ENCODE measurements at places on chromosomes 11 and 22. TPM values are rescaled to one million over a fixed set of nuclear protein-coding genes. Genes with fewer than 3 reads are reported as not detected.
A peak's percentile ranks its signal among the peaks of the same experiment; 100 is the strongest.

NEFH gene
- 8.4 TPM for total RNA-seq

GRCh38 chr22:25368271-25368670 is 148.8 kb downstream of the CRYBB2 start:
- peaks cover 3% of the 10 kb centered on the region for H3K36me3 ChIP-seq
- H3K27ac ChIP-seq, result no peak overlapping the region
- H3K4me1 ChIP-seq, result peaks cover 4% of the 10 kb centered on the region
- DNase-seq, result no peak

GRCh38 chr22:24244144-24244787 is 616 bp downstream of the GGT5 start:
- H3K4me3 ChIP-seq, result peak overlapping the region; percentile 20
- peak overlapping the region; percentile 85 for H3K27ac ChIP-seq
- no peak for DNase-seq
- H3K36me3 ChIP-seq, result peaks cover 1% of the 10 kb centered on the region

- H3K4me1 ChIP-seq, result no peaks in the 10 kb centered on the region
- no peaks in the 10 kb centered on the region for H3K36me3 ChIP-seq
- peaks cover 3% of the 10 kb centered on the region for H3K27me3 ChIP-seq
- H3K4me3 ChIP-seq, result no peak overlapping the region
- H3K27ac ChIP-seq, result no peak overlapping the region
Measured at GRCh38 chr11:31969359-31969702, 121.5 kb upstream of the RCN1 start.

- H3K27me3 ChIP-seq, result no peaks in the 10 kb centered on the region
- no peak for DNase-seq
- no peaks in the 10 kb centered on the region for H3K4me1 ChIP-seq
- H3K27ac ChIP-seq, result no peak overlapping the region
- no peaks in the 10 kb centered on the region for H3K36me3 ChIP-seq
- no peak overlapping the region for H3K4me3 ChIP-seq
Measured at GRCh38 chr11:92129811-92130210, 94.8 kb upstream of the FAT3 start.

All from activated T-helper 1 cell treated with anti-CD3 and anti-CD28 coated beads, Interleukin-12 subunit alpha, Interleukin-12 subunit beta, Interleukin-2, Interleukin-4 antibody, amounts not matched to agents 30 ng/mL and 10 ng/mL and 1 ng/mL, durations not matched to agents 14 hours and 24 hours and 36 hours (primary cell).